ENCODE measurements at places on chromosomes 3 and 15.

DNA sequence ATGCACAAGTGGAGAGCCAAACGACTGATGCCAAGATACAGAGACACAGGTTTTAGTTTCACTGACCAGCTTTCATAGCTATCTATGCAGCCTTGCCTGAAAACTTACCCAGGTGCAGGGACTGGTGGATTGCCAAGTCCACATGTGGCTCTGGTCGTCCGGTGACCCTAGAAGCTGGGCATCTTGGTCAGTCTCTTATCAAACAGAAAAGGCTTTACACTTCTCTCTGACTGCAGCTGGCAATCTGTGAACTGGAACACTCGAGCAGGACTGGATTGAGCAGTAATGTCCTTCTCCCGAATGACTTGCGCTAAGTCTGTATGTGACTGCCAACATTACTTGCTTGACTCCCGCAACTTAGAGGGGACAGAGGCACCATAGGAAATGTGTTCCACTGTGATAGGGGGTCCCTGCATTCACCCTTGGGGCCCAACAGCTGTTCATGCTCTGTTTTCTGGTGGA lies 63.0 kb upstream of the SIAH2 start:
- no peak for DNase-seq

GRCh38 chr15:84914909-84915605 lies 30.6 kb downstream of the SLC28A1 start:
- DNase-seq, result peak; percentile 16

DNA sequence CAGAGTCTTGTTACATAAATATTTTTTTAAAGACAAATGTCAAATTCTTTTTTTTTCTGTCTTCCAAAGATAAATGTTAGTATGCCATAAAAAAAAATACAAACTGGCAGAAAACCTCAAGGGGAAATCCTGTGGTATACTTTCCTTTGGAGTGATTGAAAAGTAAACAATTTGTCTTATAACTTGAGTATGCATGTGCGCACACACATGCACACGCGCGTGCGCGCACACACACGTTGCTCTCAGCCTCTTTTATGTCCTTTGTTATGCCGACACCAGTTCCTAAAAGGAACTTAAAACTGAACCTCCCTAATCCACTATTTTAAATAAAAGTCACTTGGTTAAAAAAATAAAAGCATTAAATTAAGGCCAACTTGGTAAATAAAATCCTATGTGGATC lies 58.1 kb downstream of the TGFBR2 start:
- DNase-seq, result peak; percentile 66

DNA sequence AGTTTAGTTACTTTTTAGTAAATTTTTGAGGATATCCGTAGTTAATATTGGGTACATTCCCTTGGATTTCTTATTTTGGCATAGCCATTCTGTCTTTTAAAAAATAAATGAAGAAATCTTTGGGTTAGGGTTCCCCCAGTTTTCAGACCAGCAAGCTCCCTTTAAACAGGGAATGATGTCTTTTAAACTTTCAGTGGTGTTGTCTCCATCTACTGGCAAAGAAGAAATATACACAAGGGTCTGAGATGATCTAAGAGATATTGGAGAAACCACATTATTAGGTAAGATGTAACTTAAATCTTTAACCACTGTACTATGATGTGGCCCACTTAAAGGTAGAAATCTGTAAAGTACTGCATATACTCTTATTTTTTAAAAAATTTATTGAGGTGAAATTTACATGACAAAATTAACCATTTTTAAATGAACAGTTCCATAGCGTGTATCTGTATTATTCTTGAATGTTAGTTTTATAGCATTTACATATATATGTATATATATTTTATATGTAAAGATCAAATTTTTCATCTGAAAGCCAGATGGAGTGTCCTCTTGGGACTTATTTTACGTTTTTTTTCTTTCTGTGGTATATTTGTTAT lies 35.1 kb upstream of the EIF3J start:
- peak; percentile 73 for DNase-seq

DNA sequence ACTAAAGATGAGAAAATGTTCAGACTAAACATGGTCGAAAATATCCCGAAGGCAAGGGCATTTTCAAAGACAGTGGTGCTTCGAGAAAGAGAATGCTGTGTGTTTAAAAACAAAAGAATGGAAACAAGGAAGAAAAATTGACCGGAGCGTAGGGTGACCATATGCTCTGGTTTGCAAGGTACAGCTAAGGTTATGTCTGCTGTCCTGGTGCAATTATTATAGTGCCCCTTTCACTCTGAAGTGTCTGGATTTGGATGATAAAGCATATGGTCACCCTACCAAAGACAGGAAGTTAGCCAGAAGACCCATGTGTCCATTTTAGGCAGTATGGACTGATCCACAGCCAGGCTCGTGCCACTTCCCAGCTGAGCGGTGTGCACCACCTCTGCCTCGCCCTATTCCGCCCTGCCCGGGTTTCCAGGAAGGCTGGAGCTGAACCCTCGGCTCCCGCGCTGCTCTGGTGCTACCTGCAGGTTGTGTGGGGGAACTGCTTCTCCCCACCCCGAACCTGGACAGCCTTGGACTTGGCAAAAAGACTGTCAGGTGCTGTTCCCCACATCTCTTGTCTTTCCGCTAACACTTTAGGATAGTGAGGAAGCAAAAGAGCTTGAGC lies 25.2 kb downstream of the GOLGA6D start:
- peak; percentile 74 for DNase-seq

GRCh38 chr3:112546216-112546759 lies 15.5 kb downstream of the ATG3 start:
- no peak for DNase-seq

- DNase-seq, result no peak
These were observed 34.6 kb downstream of the COPS2 start for GRCh38 chr15:49120832-49121231.

DNA sequence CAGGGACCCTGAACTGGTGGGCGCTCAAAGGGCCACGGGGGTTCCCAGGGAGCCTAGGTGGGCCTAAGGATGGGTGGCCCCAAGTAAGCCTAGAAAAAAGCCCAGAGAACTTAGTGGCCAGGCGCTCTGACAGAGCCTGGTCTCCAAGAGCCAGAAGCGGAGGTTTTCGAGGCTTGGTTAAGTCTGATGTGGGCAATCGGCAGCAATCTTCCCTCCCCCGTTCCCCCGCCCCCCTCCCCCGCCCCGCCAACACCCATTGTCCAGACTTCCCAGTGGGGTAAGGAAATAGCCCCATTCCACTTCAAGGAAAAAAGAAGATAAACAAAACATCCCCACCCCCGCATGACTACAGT lies 6.7 kb downstream of the EOMES start:
- no peak for DNase-seq

DNA sequence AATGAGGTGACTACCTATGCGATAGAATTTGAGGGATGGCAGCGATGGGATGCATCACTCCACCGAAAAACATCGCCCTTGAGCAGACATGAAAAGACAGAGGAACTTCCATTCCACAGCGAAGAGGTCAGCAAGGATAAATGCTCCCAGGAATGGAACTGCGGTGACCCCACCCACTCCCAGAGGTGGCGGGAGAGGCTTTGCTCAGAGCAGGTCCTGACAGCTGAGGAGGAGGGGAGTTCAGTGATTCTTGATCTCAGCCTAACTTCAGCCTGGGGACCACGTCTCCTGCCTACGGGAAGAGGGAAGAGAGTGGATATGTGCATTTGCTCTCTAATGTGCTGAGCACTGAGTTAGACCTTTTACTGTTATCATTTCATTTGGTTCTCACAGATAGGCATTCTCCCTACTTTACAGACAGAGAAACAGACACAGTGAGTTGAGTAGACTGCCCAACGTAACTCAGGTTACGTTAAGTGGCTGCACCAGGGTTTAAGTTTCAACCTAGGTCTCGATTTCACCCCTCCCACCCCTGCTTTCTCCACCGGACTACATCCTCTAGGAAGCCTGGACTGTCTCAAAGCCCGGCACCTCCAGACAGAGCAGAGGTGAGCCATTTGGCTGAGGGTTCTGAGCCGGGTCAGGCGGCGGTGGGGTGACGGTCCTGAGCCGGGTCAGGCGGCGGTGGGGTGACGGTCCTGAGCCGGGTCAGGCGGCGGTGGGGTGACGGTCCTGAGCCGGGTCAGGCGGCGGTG lies 170.0 kb downstream of the RAB11A start:
- DNase-seq, result no peak

DNA sequence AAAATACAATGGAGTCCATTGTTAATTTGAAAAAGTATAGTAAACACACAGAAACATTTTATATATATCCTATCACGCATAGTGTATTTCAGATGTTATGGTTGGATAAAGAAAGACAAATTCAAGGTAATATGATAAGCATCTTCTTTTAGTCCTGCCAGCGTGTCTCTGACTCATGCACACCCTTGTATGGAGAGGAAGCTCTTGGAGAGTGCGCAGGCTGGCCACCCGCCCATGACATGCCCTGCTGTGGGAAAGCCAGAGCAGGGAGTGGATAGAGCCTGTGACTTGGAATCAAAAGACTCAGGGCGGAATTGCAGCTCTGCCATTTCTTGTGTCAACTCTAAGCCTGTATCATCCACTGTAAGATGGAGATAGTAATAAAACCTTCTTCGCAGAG lies 23.0 kb upstream of the COPG1 start:
- peak; percentile 76 for DNase-seq

GRCh38 chr3:18238746-18239331 lies 186.3 kb downstream of the SATB1 start:
- no peak for DNase-seq

DNA sequence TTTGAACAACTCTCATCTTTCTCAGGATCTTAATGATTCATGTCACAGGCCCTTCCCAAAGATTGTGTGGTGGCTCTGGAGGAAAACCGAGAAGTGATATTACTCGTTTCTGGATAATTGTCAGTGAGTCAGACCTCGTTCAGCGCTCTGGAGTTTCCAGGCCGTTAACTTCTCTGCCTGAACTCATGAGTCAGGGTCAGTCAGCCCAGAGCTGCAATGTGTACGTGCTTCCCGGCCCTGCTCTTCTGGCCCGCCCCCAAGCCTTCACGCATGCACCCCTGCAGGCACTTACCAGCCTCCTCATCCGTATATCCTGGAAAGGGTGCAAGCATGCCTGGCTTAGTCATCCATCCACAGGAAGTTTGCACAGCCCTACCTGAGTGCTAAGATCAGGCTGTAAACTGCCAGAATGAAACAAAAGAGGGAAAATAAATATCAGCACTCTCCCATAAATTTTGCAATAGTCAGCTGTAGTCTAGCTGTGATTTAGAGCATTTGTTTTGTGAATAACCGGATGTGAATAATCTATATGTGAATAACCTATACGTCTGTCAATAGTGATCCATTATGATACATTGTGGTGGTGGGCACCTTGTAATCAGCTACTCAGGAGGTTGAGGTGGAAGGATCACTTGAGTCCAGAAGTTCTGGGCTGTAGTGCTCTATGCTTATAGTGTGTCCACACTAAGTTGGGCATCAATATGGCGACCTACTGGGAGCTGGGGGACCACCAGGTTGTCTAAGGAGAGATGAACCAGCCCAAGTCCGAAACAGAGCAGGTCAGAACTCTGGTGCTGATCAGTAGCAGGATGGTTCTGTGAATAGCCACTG lies 35.3 kb upstream of the SEMA4B start:
- DNase-seq, result no peak

DNA sequence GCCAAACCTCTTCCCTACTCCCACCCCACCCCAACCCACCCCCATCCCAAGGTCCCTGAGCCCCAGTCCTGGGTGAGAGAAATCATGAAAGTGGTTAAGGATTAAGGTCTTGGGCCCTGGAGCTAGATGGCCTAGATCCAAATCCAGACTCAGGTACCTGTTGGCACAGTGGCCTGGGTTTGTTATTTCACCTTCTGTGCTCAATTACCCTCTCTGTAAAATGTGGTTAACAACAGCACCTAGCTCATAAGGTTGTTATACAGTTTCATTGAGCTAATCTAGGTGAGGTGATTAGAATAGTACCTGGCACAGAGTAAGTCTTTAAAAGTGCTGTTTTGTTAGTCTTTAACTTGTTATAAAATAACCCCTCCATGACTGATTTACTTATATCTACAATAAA lies 6.4 kb upstream of the SNUPN start:
- no peak for DNase-seq

- no peak for DNase-seq
These were observed 38.9 kb downstream of the TICRR start for GRCh38 chr15:89614164-89614563.

DNA sequence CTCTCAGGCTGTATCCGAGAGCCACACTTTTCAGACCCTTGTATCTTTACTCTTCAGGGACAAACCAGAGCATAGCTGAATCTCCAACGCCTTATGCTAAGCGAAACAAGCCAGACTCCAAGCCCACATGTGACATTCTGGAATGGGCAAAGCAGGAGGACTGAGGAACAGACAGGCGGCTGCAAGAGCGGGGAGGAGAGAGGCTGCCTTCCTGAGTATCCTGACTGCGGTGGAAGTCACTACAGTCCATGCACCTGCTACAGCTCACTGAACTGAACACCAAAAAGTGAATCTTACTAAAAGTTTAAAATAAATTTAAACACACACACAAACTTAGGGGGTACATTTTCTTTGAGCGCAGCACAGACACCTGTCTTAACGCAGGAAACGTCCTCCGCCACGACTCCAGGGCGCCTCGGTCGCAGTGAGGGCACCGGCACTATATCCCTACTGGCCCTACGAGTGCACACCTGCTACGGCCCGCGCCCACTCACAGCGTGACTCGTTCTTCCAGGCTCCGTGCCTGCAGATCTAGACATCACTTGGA lies 1.4 kb downstream of the CYFIP1 start:
- DNase-seq, result peak; percentile 17

DNA sequence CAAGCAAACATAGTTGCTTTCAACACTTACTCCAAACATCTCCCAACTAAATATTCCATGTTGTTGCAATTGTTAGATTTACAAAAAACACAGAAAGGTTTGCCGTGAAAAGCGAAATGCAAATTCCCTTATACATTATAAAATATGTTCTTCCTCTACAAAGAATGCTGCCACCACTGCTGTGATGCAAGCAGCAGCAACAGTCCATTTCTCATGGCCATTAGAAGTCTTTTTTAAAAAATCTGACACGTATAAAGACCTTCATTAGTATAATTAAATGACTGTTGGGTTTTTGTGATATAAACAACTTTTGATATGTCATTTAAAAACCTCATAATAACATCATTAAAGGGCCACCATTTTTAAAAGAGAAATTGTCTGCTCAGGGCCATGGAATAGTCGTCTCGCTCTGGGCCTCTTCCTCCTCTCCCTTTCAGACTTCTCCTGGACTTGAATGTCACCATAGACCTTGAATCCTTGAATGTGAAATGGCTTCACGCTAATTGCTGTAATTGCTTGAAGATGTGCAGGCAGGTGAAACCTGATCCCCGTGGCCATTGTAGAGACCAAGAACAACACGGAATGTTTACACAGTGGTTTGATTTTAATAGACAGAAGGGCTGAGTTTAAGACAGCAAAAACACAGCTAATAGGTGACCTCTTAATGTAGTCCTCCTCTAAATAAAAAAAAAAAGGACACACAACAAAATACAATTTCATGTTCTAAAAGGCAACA lies 450.4 kb downstream of the FOXP1 start:
- DNase-seq, result no peak

GRCh38 chr15:38705436-38706219 lies 141.0 kb upstream of the RASGRP1 start:
- DNase-seq, result no peak

DNA sequence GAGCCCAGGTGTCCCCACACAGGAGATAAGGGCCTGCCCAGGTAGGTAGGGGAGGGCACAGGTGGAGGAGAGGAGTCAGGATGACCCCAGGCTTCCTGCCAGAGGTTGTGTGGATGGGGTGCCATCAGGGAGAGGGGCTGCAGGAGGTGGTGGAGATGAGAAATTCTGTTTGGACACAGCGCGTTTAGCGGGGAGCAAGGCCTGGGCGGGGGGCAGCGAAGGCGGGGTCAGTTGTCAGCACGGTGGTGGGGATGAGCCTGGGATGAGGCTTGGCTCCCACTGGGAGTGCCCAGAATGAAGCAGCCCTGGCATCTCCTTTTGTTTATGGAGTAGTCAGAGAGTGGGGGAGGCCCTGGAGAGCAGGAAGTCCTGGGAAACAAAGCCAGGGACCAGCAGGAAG lies 14.6 kb downstream of the RNF123 start:
- no peak for DNase-seq

All from hematopoietic multipotent progenitor cell treated with erythropoietin and hydrocortisone succinate and interleukin-3 and kit ligand, for 6 days (in vitro differentiated cells).